ENCODE measurements at places on chromosomes 5 and 9.

DNA sequence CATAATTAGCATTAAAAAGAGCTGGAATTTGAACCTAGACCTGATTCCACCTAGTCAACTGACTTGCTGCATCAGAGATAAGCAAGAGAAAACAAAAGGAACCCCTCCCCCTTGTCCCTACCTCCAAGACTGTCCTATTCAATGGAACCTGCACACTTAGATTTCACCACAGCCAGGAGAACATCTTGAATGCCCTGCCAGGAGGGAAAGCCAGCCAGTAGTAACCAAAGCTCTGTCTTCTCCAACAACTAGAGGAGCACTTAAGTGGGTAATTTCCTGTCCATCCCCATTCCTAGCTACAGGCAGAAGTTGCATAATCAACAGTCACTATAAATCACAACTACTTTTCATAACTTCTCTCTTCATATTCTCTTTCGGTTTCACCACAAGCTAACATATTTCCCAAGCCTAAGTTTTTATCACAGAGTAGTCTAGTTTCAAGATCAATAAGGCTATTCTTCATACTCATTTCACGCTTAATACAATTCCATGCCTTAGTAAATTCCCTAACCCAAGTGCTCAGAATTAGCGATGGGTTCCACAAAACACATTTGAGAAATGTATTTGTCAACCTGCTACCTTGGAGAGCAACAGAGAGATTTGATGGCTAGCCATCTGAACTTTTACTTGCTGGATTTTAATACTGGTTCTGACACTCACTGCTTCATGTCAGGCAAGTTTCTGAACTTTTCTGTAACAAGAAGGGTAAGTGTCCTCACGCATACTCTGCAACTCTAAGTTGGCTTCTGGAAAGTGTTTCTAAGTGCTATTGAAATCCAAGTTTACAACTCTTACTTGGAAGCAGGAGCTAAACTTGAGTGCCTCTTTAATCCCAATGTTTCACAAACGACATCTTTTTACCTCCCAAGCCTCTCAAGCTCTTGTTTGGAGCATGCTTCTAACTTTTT is 2.0 kb downstream of the DENND1A start:
- no peak for DNase-seq

DNA sequence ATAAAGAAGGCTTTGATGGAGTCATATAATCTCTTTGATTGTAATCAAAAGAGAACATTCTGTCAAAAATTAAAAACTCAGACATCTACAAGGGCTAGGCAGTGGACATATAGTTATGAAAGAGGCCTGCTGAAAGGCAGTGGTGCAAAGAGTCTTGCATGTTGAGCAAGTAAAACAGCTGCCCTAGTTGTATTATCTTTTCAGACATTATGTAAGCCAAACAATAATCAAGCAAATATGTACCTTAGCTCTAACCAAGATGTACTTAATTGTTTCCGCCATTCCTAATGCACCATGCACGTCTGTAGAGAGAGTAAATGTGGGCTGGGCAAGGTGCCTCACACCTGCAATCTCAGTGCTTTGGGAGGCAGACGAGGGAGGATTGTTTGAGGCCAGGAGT is 14.3 kb downstream of the GAPT start:
- no peak for DNase-seq

DNA sequence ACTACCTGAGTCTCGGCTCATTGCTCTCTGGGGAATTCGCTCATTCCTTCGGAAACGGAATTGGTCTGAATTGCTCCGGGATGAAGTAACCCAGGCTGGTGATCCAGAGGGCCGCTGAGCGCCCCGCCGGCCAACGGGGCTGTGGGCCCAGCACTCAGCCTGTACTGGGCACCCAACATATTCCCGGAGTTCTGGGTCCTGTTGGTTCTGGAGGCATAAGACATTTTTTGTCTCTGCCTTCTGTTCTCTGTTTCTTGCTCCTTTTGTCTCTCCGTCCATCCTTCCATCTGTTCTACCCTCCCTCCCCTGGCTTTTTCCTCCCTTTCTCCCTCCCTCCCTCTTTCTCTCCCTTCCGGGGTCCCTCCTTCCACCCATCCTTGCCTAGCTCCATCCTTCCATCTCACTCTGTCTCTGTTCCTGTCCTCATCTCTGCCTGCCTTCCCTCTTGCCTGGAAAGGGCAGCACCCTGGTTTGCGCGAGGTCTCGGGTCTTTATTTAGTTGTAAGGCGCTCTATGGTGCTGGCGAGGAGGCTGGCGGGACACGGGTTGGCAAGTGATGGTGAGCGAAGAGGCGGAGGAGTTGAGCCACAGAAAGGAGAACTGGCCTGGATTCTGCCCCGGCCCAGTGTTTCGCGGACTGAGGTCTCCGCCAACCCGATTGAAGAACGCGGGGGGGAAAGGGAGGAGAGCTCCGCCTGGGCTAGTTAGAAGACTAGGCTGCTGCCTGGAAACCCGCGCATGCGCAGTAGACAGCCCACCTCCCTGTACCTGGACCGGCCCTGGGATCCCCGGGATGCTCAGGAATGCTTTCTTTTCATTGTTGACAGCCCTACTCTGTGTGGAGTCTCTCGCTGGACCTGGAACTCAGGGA is 1468.0 kb downstream of the FOXD4L5 start:
- DNase-seq, result peak; percentile 58

- DNase-seq, result no peak
These were observed 20.6 kb upstream of the SCAMP1 start for GRCh38 chr5:78339617-78340436.

DNA sequence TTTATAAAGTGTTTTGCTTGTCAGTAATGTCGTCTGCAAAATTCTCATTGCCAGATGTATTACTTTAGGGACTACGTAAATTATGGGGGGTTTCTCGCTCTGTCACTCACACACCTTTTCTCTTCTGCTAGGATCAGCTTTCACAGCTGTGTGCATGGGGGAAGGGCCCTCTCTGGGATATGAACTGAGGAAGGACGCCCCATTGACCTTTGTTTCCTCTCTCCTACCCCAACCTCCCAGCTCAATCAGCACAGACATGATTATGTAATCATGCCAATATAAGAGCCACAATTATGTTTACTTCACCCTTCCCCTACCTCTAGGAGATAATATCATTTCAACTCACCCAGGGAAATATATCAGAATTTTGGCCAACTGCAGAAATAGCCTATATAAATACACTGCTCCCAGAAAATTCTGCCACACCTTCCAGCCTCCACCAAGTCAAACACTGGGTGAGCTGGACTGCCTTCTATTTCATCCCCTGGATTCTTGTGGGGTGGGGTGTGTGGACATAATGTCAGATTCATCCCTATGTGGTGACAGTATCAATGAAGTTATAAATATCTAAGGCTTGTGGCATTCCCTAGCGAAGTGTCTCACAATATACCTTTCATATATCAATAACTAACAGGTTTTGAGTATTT is 12.6 kb upstream of the SEMA5A start:
- DNase-seq, result no peak

DNA sequence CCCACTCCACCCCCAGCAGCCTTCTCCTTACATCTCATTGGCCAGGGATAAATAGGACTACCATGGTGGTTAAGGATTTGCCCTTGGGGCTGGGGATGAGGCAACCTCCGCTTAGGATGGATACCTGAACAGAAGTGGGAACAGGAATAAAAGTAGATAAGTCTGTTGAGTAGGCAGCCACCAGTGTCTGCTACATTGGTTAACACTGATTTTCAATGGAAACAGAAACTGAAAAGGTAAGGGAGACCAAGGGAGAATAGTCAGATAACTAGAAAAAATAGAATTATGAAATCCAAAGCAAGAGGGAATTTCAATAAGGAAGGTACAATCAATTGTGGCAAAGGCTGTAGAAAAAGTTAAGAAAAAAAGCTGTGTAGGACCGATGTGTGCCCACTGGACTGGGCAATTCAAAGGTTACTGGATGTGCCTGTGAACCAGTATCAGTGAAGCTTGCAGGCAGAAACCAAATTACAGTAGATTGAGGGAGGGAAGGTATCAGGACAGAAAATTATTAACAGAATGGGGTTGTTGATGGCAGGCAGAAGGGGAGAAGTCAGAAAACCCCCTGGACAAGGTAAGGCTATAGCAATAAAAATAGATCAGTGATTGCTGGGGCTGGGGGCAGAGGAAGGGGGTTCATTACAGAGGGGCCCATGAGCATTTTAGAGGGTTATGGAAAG is 48.7 kb downstream of the DNAJC21 start:
- DNase-seq, result no peak

DNA sequence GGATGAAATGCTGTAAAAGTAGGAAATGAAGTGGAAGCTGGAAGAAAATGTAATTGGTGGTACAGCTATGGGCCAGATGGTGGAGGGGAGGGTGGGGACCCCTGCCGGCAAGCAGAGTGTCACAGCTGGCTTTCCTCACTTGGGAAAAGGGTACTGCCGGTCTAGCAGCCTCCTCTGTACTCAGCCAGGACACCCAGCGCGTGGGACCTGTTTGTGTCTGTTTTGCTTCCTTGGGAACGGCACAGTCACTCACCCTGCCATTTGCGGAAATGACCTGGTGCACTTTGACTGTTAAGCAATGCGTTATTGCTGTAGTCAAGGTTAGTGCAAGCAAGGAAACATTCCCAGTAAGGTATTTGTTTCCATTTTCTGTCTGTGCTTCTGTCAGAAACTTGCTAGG is 10.1 kb downstream of the TMEM252 start:
- no peak for DNase-seq

DNA sequence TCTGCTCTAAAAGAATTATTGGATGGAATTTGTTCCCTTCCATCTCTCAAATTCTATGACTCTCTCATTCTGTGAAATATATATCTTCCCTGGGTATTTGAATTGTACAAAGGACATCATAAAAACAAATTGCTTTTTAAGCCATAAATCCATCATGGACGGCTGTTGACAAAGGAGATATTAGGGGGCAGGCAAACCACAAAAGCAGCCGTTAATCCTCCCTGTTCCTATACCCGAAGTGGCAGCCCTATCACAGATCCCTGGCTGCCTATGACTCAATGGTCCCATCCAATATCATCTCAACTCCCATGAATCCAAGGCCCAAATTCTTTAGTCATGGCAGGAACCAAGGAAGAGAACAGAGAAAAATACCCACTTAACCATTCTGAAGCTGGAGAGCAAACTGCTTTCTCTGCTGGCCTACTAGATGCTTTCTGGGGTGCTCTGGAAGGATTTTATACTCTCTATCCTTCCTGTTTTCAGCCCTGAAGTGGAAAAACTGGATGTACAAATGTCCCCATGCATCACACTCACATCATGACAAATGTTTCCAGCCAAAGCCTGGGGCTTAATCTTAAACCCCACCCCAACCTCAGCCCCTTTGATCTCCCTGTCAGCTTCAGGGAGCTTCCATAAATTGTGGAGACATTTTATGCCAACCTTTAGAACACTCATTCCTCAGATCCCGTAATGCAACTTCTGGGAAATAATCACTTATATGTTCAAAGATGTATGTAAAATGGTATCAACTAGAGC is 59.5 kb downstream of the FAM114A2 start:
- no peak for DNase-seq

DNA sequence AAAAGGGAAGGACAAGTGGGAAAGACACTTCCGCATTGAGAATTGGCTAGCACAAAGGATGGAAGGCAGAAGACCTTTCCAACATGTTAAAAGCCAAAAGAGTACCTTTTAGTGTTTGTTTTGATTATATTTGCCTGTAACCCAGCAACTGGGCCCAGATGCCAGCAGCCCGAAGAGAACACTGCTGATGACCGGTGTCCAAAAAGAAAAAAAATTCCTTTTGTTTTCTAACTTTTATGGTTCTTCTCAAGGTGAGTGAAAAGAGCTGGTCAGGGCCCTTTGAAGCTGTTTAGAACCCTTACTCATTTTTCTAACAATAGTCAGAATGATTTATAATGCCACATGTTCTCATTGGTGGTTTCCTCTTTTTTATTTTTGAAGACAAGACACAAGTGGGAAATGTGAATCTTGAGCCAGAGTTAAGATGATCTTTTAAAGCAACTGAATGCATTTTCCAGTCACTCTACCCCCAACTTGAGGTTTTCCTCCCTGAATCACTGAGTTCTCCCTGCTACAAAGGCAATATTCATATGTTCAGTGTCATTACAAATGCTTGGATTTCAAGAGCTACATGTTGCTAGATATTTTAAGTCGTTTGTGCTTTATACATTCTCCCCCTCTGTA is 32.3 kb upstream of the ZNF462 start:
- DNase-seq, result no peak

- DNase-seq, result no peak
These were observed 26.0 kb downstream of the ELL2 start for GRCh38 chr5:95935553-95936100.
